ENCODE measurements at places on chromosomes 5 and 9.
A peak's percentile ranks its signal among the peaks of the same experiment; 100 is the strongest.

- DNase-seq: no peak
These were observed 19.3 kb downstream of the AK8 start for GRCh38 chr9:132858751-132859150.

DNA sequence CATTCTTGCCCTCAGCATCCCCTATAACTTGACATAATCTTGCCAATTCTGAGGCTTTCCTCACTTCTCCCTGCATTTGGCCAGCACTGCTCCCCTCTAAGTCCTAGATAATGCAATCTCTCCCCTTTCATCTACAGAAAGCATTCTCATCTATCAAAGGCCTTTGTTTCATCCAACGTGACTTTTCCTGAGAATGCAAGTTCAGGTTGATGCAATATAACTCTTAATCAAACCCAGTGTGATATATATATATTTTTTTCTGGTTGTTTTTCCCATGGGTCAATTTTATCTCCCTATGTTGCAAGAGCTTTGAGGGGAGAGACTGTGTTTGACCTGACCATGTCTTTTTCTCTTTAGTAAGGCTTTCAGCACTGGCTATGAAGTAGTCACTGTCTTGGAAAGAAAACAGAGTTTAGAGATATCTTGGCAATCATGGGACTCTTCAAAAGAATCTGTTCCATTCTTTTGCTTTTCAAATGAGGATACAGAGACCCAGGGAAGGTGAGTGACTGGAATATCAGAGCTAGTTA, 268.6 kb downstream of the TRPM3 start:
- no peak for DNase-seq

DNA sequence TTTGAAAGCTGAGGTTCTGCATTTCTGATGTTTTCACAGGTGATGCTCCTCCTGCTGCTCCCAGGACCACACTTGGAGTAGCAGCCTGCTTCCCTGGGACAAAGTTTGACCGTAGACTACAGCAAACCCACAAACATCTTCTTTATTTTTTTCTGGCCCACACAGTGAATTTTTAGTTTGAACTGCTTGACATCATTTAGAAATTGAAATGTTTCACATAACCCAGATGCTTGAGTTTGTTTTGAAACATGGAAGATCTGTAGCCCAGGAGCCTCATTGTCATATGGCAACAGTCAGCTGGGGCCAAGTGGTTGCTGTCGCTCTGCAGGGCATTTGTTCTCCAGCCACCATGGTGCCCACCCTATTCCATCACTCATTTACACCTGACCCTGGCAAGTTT, 8.4 kb downstream of the SH3TC2 start:
- DNase-seq: no peak

DNA sequence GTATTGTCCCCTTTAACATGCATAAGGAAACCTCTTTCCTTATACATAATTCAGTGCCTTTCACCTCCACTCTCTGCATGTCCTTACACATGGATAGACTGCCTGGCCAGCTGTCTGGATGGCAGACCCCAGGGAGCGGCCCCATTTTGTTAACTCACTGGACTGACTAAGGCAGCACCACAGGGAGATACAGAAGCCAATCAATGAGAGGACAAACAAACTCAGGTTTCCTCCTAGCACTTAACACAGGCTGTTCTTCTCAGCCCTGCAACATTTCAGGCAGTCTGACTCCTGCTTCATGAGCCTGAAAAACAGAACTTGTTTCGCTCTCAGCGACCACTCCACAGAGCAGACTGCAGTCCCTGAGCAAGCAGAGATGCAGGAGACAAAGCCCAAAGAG, 135.4 kb upstream of the RASEF start:
- DNase-seq: no peak

- DNase-seq: peak; percentile 87
These were observed 37.7 kb downstream of the LAMC3 start for GRCh38 chr9:131046581-131047202.

GRCh38 chr5:39758426-39758825, 333.6 kb upstream of the DAB2 start:
- no peak for DNase-seq

DNA sequence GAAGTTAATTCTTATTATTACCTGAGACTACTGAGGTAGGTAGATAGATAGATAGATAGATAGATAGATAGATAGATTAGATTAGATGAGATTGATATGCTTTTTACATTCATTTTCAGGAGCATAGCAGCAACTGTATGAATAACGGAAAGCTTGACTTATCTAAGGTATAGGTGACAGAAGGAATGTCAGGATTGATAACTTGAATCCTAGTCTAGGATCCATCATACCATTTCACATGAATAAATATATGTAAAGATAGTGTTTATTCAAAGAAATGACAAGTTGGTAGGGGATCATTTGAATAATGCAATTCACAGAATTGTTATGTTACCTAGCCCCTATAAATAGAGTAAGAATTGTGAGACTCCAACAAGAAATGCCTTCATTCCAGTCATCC, 1008.2 kb downstream of the CDH12 start:
- no peak for DNase-seq

DNA sequence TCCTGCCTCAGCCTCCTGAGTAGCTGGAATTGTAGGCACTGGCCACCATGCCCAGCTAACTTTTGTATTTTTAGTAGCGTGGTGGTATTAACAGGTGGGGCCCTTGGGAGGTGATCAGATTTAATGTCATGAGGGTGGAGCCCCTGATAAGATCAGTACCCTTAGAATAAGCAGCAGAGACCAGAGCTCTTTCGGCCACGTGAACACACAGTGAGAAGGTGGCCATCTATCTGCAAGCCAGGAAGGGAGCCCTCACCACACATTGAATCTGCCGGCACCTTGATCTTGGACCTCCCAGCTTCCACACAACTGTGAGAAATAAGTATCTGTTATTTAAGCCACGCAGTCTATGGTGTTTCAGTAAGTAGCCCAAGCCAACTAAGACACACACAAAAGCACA, 22.5 kb downstream of the TBC1D2 start:
- DNase-seq: no peak

DNA sequence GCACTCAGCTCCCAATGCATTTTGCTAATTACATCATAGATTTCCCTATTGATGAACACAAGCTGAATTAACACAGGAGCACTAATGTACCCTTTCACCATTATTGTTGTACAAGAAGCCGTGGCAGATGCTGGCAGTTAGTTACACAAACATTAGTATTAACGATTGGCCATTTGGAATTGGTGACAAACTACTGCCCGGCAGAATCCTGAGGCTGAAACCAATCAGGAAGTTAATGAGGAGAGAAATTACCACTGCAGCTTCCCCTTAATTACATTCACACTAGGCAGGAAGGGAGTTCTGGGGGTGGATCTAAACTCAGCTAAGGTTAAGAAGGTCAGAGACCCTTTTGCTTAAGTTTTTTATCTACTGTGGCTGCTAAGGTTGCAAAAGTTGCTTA, 9.6 kb upstream of the DMRT3 start:
- no peak for DNase-seq

- no peak for DNase-seq
These were observed 182.0 kb upstream of the MPDZ start for GRCh38 chr9:13461414-13461991.

- no peak for DNase-seq
These were observed 146.3 kb downstream of the ERCC6L2 start for GRCh38 chr9:96021551-96022444.

DNA sequence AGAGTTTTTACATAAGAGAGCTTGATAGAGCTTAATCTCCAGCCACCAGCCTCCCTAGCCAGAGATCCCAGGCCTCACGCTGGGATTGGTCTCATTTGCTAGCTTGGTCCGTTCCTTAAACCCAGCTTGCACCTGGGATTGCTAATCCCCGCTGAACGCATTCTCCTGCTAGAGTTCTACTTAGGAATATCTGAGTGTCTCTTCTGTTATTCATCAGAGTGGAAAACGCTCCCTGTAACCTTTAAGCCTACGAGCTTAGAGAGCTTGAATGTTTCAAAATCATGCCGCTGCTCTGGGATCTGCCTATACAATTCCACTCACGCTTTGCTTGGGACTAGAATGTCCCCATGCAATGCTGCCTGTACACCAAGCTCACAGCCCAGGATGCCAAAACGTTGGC, 201.8 kb downstream of the NSG2 start:
- no peak for DNase-seq

DNA sequence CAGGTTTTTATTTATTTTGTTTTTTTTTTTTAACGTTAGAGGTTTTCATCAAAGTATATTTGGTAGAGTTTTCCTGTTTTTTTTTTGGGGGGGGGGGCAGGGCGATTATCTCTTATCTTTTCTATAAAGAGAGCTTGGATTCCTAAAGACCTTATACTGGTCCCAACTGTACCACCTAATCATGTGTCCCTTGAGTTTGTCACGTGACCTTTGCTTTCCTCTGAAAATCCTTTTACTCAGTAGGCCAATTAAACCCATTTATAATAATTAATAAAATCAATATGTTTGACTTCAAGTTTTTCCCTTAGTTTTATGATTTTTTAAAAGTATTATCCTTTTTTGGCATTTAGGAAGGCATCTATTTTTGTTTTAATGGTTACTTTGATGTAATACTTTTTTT, 286.4 kb downstream of the AOPEP start:
- DNase-seq: no peak

DNA sequence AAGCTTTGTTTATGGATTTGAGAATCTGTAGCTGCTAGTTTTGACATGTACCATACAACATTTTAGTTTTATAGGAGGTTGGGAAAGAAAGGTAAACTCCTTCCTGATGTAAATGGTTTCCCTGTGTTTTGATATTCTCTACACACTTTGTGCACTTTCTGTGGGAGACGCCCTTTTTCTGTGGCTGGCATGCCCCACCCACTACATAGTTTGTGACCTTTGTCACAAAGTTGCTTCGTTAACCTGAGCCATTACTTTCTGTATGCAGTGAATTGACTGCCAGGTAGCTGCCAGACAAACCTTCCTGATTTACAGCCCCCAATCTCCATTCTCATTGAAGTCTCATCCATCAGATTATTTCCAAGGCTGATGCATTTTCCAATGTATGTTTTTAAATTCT, 90.6 kb downstream of the NLN start:
- DNase-seq: no peak

GRCh38 chr9:92850898-92851297, 26.9 kb downstream of the ZNF484 start:
- DNase-seq: no peak

DNA sequence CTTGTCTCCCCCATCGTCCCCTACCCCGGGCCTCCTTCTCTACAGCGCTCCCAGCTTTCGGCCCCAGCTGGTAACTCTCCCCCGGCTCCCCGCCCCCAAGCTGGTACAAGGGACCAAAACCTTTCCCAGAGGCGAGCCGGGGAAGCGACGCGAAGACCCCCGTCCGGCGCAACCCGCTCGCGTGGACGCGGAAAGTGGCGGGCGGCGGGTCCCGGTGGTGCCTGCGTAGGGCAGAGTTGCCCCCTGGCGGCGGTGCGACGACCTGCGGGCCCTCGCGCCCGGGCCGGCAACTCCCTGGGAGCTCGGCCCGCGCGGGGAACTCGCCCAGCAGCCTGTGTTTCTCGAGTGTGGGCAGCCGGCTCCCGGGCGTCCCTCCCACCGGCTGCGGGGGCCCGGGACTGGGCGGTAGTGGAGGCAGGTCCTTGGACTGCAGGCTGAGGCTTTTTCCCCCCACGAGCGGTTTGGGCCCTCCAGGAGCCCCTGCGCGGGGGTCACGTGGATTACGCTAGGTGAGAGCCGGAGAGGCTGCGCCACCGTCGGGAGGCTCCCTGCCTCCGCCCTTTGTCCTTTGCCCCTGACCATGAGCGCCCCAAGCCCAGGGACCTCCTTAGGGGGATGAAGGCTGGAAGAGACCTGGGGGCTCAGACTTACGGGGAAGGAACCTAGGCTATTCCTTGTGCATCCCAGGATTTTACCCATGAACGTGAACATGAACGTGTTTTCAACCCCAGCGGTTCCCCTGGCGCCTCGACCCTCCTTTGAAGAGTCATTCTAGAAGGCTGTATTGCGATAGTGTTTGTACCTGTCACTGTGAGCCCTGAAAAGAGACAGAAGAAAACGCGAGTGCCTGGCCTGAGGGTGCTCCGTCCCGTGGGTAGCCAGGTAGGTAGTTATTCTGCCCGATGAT, 2.9 kb upstream of the FOXD1 start:
- peak; percentile 71 for DNase-seq

GRCh38 chr5:154031937-154032489, 6.7 kb downstream of the FAM114A2 start:
- DNase-seq: no peak

GRCh38 chr9:118992813-118993794, 376.1 kb downstream of the BRINP1 start:
- no peak for DNase-seq

DNA sequence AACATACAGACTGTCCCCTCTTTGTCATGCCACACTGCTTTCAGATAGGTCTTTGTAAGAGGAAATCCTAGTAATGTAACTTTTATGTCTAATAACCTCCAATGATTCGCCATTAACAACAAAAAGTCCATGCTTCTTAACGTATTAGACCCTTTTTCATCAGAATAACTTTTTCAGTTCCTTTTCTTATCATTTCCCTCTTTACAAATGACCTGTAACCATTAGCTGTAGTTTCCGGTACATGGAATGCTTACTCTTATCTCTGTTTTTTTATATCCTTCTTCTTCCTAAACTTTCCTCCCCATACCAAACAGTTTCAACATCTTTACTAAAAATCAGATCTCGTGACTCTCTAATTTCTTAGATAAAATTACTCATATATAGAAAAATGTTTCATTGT, 268.9 kb upstream of the TYRP1 start:
- DNase-seq: no peak

DNA sequence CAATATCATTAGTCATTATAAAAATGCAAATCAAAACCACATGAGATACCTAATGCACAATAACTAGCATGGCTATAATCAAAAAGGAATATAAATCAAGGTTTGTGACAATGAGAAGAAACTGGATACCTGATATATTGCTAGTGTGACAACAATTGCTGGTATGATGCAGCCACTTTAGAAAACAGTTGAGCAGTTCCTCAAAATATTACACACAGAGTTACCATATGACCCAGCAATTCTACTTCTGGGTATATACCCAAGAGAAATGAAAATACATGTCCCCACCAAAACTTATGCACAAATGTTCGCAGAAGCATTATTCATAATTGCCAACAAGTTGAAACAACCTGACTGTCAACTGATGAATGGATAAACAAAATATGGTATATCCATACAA, 339.7 kb upstream of the POU5F2 start:
- no peak for DNase-seq

GRCh38 chr9:27394154-27394825, 97.3 kb upstream of the EQTN start:
- no peak for DNase-seq

GRCh38 chr9:130770679-130771442, 64.2 kb upstream of the ABL1 start:
- DNase-seq: peak; percentile 58

- DNase-seq: no peak
These were observed 89.8 kb downstream of the ZNF354C start for GRCh38 chr5:179150011-179150410.

All from HEK293T (cell line).